SK-N-MC (cell line): ENCODE measurements at places on chromosomes 16 and 17.

DNA sequence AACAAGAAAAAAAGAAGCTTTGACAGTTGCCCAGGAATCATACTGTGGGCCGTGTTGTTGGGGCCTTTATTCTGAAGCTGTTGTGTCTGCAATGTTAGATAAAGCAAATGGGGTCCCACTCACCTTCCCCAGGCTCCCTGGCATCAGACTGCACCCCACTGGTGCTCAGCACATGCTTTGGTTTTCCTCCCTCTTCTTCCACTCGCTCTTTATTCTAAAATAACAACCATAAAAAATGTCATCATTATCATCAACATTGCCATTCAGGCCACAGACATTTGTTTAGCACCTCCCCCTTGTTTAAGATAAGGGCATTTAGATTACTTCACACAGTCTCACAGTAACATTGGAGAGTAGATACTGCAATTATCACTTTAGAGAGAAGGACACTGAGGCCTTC is 8.2 kb downstream of the MYLK3 start:
- DNase-seq = no peak

GRCh38 chr17:82963104-82963950 is 116.1 kb upstream of the METRNL start:
- peak; percentile 5 for DNase-seq

DNA sequence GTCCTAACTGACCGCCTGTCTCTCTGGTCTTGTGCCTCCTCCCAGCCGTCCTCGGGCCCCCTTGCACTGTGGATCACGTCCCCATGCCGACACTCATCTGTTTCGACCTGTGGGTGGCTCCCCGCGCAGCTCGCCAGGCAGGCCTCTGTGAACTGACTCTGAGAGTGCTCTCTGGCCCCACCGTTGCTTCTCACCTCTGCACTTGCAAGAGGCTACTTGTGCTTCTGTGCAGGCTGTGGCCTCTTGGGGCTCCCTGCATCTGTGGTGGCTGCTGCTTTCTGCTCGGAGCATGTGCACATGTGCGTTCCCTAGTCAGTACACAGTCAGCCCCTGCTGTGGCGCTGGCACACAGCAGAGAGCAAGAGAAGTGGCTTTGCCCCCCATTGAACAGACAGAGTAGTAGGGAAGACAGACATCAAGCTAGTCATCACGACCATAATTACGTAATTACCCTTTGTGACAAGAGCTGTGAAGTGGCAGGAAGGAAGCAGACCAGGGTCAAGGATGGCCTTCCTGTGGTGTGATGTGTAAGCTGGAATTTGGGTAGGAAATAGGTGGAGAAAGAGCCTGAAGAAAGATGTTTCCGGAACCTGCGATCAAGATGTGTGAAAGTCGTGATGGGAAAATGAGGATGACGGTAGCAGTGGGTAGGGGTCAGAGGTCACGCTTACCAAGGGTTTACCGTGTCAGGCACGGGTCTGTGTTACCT is 256.0 kb upstream of the CACNG5 start:
- DNase-seq = no peak

DNA sequence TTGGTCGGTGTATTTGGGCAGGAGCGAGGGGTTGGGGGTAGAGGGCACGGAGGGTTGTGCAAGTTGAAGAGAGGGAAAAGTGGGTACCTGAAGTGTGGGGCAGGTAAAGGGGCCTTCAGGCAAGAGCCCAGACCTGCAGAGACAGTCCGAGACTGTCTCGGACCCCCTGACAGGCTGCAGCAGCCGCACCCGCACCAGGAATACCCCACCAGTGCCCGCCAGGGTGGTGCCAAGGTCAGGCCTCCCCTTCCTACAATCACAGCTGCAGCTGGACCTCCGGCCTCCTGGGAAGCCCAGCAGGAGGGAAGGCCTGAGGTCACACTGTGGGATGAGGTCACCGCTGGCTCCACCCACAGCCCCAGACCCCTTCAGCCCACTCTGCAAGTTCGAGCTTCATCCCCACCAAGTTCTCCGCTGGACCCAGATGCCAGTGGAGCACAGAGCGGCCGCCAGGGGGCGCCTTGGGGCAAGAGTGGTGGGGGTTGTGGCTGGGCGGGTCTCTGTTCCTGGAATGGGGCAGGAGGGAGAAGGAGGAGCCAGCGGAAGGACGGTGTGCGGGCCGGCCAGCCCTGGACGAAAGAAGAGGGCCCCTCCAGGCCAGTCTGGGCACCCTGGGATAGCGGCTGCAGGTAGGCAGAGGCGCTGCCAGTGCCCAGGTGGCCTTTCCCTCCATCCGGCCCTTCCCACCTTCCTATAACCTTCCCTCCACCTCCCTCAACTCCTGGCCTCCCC is at the start of gene HSD3B7:
Gene HSD3B7 (plus strand): TSS at position 539 of the 732 bp plus-strand sequence. CDS start 452 bp downstream, outside the sequence.
- peak; percentile 10 for DNase-seq

- no peak for DNase-seq
Measured at GRCh38 chr17:80561541-80562114, 17.0 kb downstream of the RPTOR start.

GRCh38 chr17:76586741-76587487 is 1.3 kb upstream of the ST6GALNAC2 start:
- DNase-seq = no peak
